T-cell (primary cell): ENCODE measurements at places on chromosomes 5 and 9.

- no peak for DNase-seq
Measured at GRCh38 chr5:138844812-138845513, 30.2 kb downstream of the LRRTM2 start.

GRCh38 chr9:130451509-130452388, 7.0 kb downstream of the ASS1 start:
- no peak for DNase-seq

DNA sequence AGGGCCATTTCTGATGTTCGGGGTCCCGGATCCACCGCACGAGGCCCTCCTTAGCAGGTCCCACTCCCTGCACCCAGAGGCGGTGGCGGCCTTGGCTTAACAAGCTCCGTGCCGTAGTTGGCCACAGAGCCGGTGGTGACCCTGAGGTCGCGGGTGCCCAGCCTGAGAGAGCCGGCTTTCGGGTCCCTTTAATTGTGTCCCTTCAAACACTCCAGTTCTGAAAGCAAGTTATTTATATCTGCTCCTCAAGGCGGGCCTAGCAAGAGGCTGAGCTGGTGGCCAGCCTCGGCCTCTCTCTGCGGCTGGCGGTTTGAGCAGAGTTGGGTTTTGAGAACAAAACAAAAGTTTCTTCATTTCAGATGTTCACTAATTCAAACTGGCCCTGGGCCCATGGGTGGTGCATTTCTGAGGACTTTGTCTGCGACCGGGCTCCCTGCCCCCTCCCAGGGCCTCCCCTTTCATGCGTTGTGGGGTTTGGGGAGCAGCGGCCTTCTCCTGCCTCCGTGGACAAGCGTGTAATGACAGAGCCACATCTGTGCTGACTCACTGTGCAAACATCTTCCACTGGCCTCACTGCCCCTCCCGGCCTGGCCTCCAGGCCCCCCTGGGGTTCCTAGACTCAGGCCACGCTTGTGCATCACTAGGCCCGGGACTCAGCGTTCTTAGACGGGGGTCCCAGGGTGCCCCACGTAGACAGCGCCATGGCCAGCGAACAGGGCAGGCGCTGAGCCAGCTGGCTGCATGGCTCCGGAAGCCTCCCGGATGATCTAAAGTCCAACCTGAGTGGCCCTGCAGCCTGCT, 49.4 kb upstream of the COL5A1 start:
- no peak for DNase-seq

DNA sequence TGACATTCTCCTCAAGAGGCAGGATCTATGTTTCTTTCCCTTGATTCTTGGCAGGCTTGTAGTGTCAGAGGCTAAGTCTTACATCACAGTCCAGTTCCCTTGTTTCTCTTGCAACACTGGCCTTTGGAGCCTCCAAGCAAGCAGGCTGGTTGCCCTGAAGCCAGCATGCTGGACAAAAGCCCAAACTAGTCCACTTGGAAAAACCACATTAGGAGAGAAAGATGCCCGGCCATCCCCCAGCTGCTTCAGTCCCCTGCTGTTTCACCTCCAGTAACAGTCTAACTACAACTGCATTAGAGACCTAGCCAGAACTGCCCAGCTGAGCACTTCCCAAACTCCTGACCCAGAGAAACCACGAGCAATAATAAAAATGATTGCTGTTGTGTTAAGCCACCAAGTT, 87.6 kb downstream of the ADAMTS6 start:
- no peak for DNase-seq

GRCh38 chr5:175822225-175822624, 49.2 kb upstream of the CPLX2 start:
- DNase-seq = no peak

DNA sequence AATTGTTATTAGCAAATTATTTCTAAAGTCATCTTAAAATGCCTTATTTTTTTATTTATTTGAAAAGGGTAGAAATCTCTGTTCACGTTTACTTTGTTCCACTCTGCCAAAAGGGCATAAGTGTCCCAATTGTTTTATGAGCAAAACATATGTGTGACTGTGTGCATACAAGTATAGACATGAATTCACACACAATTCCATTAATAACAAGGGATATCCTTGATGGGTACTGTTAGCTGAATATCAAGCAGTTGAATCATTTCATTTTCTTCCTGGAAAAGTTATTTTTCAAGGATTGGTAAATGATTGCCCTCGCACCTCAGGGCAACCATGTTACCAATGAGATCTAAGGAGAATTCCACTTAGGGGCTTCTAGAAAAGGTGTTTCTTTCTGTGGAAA, 92.1 kb upstream of the TAF11L2 start:
- no peak for DNase-seq

- DNase-seq = no peak
Measured at GRCh38 chr9:81522716-81523551, 166.4 kb downstream of the TLE1 start.

DNA sequence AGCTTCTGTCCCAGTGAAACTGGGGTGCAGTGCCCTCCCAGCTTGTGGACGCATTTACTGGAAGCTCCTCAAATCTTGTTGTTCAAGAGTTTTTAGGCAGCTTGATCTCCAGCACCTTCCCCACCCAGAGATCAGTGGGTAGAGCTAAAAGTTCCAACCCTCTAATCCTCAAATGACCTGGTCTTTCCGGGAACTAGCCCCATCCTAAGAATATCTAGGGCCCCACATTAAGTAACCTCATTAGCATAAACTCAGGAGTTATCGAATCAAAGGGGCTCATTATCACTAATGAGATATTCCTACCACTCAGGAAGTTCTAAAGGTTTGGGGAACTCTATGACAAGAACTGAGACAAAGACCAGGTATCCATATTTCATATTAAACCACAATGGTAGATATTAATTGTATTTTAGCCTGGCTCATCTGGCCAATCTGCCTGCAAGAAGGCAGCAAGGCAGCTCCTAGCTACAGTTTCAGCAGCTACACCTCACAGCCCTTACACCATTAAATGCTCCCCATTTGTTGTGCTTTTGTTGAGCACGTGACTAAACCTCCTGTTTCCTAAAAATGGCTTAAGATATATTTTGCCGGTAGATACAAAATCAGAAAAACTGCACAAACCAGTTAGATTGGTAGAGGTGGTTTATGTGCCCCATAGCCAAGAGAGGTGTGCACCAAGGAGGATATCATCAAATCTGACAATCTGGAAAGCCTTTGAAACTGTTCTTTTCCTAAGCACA, 24.6 kb upstream of the SLC22A5 start:
- DNase-seq = no peak

DNA sequence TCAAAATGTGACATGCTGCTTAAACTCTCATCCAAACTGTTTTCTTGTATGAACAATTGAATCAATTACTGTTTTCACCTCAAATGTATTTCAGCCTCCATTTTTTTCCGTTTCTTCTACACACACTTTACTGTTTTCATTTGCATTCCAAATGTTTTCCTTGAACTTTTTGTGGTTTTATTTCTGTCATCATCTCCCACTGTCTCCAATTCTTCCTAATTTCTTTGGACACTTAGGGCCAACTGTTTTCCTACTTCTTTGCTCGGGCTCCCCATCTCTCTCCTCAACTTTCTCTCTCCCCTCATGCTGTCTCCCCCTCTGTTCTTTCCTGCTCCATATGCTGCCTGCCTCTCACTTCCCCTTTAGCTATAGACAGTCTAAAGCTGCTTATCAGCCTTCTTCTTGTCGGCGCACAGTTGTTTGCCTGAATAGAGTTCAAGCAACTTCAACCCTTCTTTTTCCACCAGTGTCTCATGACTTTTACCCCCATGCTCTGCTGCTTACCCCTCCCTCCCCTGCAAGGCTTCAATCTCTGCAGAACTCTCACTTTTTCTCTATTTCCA, 443.4 kb downstream of the DTWD2 start:
- DNase-seq = no peak

DNA sequence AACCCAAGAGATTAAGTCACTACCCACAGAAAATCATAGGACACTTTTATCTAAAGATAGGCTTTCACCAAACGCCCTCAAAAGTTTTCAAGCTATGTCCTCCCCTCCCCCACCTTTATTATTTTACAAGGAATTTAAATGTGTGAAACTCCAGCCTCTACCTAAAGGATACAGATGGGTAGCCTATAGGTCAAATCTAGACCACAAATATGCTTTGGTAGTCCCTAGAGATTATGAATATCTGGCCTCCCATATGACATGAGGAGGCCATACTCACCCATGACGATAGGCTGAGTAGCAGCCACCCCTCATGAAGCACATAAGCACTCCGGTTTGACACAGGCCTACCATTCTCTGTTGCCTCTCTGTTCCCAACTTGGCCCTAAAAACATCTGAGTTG, 11.9 kb downstream of the SIL1 start:
- DNase-seq = no peak

DNA sequence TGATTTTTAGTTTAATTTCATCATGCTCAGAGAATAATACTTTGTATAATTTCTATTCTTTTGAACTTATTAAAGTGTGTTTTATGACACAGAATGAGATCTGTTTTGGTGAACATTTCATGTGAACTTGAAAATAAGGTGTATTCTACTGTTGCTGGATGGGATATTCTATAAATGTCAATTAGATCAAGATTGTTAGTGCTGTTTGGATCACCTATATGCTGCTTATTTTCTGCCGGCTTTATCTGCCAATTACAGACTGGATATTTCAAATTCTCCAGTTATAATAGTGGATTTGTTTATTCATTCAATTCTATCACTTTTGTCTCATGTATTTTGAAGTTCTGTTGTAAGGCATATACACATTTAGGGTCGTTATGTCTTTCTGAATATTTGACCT, 720.7 kb upstream of the RIOK2 start:
- DNase-seq = no peak

DNA sequence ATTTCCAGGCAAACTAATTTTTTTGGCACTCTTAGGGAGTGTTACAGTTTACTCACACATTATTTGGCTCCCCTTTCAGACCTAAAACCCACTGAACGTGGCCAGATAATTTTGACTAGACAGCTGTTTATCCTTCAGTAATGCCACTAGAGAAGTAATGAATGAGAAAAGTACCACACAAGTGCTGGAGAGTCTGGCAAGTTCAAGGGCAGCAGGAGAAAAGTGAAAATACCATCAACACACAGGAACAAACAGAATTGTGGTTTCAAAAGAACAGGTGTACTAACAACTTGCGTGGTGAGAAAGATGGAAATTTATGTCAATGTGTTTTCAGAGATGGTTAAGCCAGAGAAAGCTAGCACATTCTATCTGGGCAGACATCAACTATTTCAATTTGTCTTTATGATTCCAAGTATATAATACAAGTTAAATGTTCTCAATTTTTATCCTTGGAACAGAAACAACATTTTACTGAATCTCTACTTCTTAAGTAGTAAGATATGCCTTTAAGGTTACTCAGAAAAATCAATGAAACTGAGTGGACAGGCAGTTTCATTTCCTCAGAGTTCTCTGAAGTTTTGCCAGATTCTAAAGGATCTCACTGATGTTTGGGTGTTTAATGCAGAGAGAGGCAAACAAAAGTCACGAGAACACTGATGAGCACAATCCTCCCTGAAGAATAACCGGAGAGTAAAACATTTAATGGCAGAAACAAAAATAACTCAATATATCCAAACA, 91.0 kb downstream of the ARSB start:
- no peak for DNase-seq

GRCh38 chr9:114861922-114862605, 56.2 kb upstream of the TNFSF15 start:
- DNase-seq = no peak

DNA sequence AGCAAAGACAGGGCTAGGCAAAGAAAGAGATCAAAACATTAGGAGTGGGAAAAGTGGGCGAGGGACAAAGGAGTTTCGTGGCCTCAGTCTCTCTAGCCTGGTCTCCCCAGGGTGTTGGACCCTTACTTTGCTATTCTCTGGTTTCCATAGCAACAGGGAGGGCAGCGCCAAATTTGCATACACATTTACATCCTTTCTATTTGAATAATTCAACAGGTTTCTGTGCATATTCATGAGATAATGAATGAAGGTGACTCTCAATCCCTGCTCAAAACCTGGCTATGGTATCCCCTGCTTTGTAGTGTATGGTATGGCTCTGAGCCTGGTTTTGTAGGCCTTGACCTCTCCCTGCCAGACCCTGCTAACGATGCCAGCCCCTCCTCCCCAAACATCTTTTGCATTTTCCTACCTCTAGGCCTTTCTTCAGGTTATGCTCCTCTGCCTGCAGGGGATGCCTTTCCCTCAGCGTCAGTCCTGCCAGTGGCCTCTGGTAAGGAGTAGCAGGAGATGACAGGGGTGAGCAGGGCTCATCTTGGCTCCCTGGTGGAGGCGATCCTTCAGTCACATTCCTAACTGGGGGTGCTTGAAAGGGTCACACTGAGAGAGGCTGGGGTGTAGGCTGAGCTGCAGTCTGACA, 9.8 kb downstream of the RPP25L start:
- no peak for DNase-seq

- no peak for DNase-seq
Measured at GRCh38 chr9:107112707-107113243, 170.3 kb upstream of the RAD23B start.

- no peak for DNase-seq
Measured at GRCh38 chr9:129224618-129225489, 46.8 kb upstream of the IER5L start.

DNA sequence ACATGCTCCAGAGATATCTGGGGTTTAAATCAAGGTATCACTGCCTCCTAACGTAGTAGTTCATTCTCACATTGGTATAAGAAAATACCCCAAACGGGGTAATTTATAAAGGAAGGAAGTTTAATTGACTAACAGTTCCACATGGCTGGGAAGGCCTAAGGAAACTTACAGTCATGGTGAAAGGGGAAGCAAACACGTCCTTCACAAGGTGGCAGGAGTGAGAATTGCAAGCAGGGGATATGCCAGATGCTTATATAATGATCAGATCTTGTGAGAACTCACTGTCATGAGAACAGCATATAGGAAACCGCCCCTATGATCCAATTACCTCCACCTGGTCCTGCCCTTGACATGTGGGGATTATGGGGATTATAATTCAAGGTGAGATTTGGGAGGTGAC, 1280.2 kb upstream of the C9orf72 start:
- DNase-seq = no peak

DNA sequence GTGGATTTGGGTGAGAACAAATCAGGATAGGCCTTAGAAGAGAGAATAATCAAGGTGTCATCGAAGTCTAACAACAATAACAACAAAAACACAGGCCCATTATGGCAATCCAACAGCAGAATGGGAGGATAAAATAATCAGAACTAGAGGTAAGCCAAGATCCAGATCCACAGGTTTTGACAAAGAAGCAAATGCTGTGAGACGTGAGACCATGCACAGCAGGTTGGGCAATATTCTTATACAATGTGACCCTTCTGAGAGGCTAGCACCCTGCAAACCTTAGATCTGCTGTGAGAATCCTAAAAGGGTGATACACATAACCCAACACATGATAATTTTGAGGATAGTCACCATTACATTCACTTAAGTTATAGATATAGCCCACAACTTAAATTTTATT, 352.9 kb downstream of the CDH10 start:
- no peak for DNase-seq
